Stimulated activated CD4-positive, alpha-beta T cell treated with anti-CD3 and anti-CD28 coated beads, Interleukin-4, amount 100 ng/mL, for 4 hours (primary cell): ENCODE measurements at places on chromosomes 16 and 17.

GRCh38 chr16:85436636-85437165, 176.4 kb upstream of the GSE1 start:
- DNase-seq, result no peak

- DNase-seq, result no peak
Measured at GRCh38 chr16:67243481-67243880, 3.8 kb downstream of the FHOD1 start.

- DNase-seq, result no peak
Measured at GRCh38 chr17:19651451-19652238, 3.1 kb downstream of the ALDH3A2 start.

GRCh38 chr17:77822302-77823030, 136.0 kb upstream of the TNRC6C start:
- DNase-seq, result no peak

DNA sequence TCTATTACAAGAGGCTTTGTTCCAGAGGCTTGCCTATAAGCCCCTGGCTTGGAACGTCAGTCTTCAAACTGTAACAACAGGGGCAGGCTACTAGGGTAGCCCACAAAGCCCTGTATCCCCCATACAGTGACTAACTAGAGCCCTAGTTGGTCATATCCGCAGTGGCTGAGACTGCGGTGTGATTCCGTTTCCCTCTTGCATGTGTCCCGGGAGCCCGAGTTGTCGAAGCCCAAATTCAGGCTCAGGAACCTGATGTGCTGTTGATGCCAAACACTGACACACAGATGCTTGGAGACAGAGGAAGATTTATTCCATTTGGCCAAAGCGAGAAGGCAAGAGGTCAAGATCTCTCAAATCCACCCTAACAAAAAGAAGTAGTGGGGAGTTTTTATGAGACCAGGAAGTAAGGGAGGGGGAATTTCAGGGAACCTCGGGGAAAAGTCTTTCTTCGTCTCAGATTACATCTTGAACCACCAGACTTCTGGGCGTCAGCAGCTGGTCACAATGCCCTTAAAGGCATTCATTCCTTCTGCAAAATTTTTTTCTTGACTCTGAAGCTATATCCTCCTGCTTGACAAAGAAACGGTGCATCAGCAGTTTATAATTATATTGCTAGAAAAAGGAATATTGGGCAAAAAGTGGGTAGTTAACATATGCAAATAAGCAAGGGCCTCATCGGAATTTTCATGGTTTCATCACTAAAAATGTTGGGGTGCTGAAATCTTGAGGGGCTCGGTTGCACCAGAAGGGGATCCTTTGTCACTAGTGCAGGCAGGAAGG, 879 bp downstream of the SLFN5 start:
- peak; percentile 29 for DNase-seq

GRCh38 chr17:1697681-1698080, 12.5 kb downstream of the TLCD2 start:
- DNase-seq, result no peak

GRCh38 chr16:7304279-7304678, 28.4 kb upstream of the RBFOX1 start:
- no peak for DNase-seq

DNA sequence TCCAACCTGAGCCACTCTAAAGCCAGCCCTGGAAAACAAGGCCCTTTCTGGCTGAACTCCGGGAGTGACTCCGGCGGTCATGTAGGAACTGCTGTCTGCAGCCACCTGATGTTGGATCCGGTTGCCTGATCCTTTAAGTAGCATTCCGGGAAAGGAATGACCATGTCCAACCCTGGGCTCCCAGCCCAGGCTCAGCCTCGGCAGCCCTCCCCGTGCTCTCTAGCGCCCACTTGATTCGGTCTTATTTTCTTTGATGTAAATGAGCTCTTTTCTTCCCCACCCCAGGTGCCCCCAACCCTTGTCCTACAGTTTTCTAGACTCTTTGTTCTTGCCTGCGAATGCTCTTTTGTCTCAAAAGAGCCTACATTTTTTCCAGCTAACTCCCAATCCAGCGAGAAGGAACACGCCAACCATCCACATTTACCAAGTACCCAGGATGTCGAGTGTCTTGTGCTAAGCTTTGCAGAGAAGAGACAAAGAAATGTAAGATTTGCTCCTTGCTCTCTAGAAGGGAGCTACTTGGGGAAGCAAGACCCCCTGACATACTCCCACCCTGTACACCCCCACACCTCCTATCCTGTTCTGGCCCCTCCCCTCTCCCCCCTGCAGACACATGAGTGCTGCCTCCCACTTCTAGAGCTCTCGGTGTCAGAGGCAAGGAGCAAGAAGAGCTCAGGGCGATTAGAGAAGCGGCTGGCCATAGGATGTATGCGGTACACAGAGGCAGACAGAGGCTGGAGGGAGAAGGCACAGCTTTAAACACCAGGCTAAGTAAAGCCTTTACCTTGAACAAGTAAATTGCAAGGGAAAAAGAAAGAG, 53.8 kb downstream of the COG7 start:
- no peak for DNase-seq

DNA sequence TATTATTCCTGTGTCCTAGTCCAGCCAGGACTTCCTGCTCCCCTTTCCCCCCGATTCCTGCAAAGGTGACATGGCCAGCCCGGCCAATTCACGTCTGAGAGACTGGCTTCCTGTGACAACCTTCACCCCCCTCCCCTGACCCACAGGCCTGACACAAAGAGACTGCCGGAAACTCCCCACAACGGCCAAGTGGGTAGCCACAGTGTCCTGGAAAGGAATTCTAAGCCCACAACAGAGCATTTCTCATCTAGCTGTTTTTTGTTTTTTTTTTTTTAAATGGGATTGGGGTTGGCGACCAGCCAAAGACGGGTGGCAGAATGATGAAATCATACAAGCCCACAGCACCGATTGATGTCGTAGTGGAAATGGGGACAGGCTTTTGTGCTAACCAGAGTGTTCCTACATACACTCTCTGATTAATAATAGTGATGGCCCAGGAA, 2.8 kb upstream of the XAF1 start:
- peak; percentile 17 for DNase-seq

- no peak for DNase-seq
Measured at GRCh38 chr17:57284583-57284982, 28.3 kb downstream of the MSI2 start.

- DNase-seq, result peak; percentile 77
Measured at GRCh38 chr17:4412933-4413831, 20.6 kb upstream of the SPNS3 start.

DNA sequence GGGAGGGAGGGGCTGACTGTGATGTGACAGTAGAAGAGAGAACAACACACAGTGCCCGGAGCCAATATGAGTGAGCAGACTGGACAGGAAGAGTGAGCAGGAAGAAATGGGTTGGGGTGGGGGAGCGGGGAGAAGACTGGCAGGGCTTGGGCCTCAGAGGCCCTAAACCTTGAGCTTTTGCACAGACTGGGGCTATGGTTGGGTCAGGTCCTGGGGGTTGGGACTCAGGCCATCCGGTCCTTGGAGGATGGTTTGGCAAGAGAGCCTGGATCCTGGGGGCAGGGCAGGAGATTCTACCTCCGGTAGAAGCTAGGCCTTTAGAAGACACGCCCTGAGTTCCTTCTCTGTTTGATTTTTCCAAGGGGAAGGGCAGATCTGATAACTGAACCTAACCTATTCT, 1.1 kb downstream of the CAMTA2 start:
- no peak for DNase-seq

DNA sequence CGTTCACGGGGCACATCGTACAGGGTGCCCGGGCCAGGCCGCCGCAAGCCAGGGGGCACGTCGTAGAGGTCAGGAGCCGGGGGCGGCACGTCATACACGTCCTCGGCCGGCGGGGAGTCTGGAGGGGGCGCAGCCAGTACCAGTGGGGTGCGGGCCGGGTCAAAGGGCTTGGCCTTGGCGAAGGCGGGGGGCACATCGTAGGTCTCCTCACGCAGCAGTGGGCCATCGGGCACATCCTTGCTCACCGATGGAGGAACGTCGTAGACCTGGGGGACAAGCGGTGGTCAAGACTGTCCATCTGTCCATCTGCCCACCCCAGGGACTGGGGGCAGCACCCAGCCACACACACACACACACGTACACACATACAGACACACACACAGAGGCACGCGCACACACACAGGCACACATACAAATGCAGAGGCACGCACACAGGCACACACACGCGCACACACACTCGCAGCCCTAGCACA, 15.7 kb downstream of the BCAR1 start:
- DNase-seq, result no peak

DNA sequence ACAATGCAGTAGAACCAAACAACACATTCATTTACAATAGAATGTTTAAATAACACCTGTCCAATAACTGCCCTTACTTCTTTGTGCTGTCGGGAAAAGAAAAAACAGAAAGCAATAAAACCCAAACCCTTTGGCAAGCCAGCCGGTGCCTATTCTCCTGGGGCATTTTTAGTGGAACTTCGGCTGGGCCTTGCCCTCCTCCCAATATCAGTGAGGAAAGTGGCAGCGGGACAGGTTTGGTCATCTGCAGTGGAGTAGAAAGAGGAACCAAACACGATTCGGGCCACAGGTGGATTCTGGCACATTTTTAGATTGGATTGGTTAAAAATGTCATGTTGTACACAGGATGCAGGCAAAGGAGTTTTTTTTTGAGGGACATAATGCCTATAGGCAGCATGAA, 32.0 kb downstream of the PSME3IP1 start:
- DNase-seq, result no peak

DNA sequence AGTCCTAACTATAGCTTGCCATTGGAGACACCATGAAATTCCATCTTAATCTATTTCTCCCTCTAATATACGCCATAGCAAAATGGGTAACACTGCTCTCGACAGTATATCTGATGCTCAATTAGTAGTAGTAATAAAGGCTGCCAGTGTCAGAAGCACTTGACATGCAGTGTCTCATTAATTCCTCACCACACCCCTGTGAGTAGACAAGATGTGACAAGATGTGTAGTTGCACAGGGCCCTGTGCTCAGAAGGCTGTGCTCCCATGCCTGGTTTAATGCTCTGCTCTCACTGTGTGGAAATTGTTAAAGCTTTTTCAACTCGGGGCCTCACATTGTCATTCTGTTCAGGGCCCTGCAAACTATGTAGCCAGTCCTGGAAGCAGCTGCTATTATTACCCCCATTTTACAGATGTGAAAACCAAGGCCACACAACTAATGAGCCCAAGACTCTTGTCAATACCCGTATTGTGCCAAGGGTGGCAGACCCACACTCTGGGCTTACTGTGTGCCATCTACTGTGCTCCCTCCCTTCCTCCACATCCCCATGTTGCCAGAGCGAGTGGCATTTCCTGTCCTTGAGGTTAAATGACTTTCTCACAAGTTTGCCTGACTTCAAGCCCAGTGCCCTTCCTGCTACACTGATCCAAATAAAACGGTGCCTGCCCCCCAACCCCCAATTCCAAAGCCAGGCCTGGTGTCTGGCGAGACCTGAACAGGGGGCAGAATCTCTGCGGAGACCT, 287.3 kb upstream of the CCL2 start:
- no peak for DNase-seq

GRCh38 chr17:41131979-41132378, 8.0 kb upstream of the KRTAP4-12 start:
- no peak for DNase-seq

DNA sequence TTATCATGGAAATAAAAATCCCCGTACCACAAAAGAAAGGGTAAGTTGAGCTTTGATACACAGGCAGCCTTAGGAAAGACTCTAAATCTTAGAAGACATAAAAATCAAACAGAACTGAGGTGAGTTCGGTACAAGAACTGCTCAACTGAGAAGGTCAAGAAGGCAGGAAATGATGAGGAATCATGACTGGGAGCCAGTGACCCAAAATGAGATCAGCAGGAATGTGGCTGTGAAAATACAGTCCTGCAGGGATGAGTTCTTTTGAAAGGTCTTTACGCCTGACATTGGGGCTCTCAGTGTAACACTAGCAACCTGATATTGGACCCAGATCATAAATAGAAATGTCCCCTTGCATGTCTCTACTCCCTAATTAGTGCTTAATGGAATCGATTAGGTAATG, 56.3 kb upstream of the CDH11 start:
- no peak for DNase-seq

DNA sequence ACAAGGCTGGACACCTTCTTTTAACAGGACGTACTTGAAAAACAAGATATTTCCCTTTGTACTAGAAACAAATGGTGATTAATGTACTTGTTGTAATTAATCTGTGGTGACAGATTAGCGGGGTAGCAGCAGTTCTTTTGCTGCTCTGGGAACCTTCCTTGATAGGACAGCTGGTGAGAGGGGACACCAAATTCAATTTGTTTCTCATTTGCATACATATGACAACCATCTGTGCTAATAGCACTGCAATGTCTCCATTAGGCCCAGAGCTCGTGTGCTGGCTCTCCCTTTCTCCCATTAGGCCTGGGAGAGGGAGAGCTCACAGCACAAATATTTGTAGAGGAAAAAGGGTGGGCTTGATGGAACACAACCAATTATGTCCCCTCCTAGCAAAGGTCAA, 221.0 kb upstream of the HS3ST3A1 start:
- no peak for DNase-seq

- DNase-seq, result no peak
Measured at GRCh38 chr17:41360296-41360995, 9.2 kb downstream of the KRT33B start.

DNA sequence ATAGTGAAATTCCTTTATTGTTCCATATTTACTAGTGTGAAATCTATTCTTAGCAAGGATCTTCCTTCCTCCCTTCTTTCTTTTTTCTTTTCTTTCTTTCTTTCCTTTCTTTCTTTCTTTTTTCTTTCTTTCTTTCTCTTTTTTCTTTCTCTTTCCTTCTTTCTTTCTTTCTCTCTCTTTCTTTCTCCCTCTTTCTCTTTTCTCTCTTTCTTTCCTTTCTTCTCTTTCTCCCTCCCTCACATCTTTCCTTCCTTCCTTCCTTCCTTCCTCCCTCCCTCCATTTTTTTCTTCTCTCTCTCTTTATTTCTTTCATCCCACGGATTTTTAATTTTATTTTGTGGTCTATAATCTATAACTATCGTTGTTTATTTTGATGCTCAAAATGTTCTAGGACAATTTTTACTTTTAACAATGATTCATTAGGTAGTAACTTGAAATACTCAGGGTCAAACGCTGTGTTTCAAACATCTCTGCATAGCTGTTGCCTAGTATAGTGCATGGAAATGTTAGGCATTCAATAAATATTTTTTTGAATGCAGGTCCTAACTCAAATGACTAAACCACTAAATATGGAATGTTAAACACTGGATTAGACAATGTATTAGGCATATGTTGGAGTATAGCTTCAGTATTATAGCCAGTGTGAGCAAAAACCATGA, 178.3 kb downstream of the MAP2K6 start:
- no peak for DNase-seq

- no peak for DNase-seq
Measured at GRCh38 chr16:57479205-57479975, 6.9 kb downstream of the DOK4 start.
